ENCODE measurements at places on chromosomes 13 and 19. TPM values are rescaled to one million over a fixed set of nuclear protein-coding genes. Genes with fewer than 3 reads are reported as not detected.

The FOXA3 gene
- total RNA-seq, result not detected

The MAB21L1 gene
- 3.7 TPM for total RNA-seq

The ZNF563 gene
- 1.6 TPM for total RNA-seq

The TRIP10 gene
- 33.3 TPM for total RNA-seq

The CPB2 gene
- total RNA-seq, result not detected

The TMEM238 gene
- total RNA-seq, result not detected

The CYP2F1 gene
- not detected for total RNA-seq

The UQCR11 gene
- total RNA-seq, result 37.6 TPM

The LRRC25 gene
- total RNA-seq, result not detected

The SIGLEC6 gene
- total RNA-seq, result not detected

The MEIOSIN gene
- total RNA-seq, result not detected

The RNF17 gene
- total RNA-seq, result not detected

The LILRA1 gene
- not detected for total RNA-seq

The STOML3 gene
- not detected for total RNA-seq

The BST2 gene
- 48.1 TPM for total RNA-seq

The OSCAR gene
- total RNA-seq, result 0.63 TPM

The ZNF615 gene
- 10.8 TPM for total RNA-seq

The GPR183 gene
- total RNA-seq, result not detected

The CNN1 gene
- total RNA-seq, result 2.2 TPM

The FPR3 gene
- not detected for total RNA-seq

The SACS gene
- total RNA-seq, result 66.2 TPM

The DAND5 gene
- total RNA-seq, result not detected

The CYP4F22 gene
- not detected for total RNA-seq

The SMIM44 gene
- not detected for total RNA-seq

The YIPF2 gene
- total RNA-seq, result 89.1 TPM

The GAPDHS gene
- total RNA-seq, result not detected

The CD177 gene
- total RNA-seq, result 0.27 TPM

The PDX1 gene
- total RNA-seq, result not detected

The ZNF492 gene
- not detected for total RNA-seq

The ZNF682 gene
- 2.8 TPM for total RNA-seq

The CGB7 gene
- 0.09 TPM for total RNA-seq

The DZIP1 gene
- 20.1 TPM for total RNA-seq

The ADGRE3 gene
- not detected for total RNA-seq

The EPSTI1 gene
- 15.7 TPM for total RNA-seq

The IRGQ gene
- 32.3 TPM for total RNA-seq

The GTPBP3 gene
- 12.1 TPM for total RNA-seq

The GRIN2D gene
- 1.2 TPM for total RNA-seq

The RPS5 gene
- 178 TPM for total RNA-seq

The AP1M2 gene
- not detected for total RNA-seq

The SLC46A3 gene
- 3.4 TPM for total RNA-seq

The LATS2 gene
- 24.5 TPM for total RNA-seq

The PSG6 gene
- not detected for total RNA-seq

The ZNF525 gene
- total RNA-seq, result 3.9 TPM

The ZNF260 gene
- 9.0 TPM for total RNA-seq

The TEX29 gene
- total RNA-seq, result not detected

The NAPSA gene
- not detected for total RNA-seq

The DHDH gene
- not detected for total RNA-seq

The ADGRE2 gene
- total RNA-seq, result not detected

The EHD2 gene
- 110 TPM for total RNA-seq

The RGS9BP gene
- 1.5 TPM for total RNA-seq
